ENCODE measurements at places on chromosomes 2 and 18.

- no peak for DNase-seq
Measured at GRCh38 chr2:235098736-235099494, 147.1 kb downstream of the SH3BP4 start.

- DNase-seq: no peak
Measured at GRCh38 chr2:120441351-120441700, 95.4 kb downstream of the INHBB start.

- DNase-seq: no peak
Measured at GRCh38 chr2:6818012-6818411, 47.7 kb downstream of the CMPK2 start.

DNA sequence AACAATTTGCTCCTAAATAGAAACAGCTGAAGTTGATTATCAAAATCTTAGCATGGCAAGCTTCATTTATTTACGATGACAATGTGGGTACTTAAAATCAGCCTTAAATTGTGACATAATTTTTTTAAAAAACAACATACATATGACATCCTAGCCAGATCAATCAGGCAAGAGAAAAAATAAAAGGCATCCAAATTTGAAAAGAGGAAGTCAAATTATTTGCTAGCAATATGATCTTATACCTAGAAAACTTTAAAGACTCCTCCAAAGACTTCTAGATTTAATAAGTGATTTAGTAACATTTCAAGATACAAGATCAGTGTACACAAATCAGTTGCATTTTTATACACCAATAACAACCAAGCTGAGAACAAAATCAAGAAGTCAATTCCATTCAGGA is 14.3 kb upstream of the PPP3R1 start:
- DNase-seq: no peak

DNA sequence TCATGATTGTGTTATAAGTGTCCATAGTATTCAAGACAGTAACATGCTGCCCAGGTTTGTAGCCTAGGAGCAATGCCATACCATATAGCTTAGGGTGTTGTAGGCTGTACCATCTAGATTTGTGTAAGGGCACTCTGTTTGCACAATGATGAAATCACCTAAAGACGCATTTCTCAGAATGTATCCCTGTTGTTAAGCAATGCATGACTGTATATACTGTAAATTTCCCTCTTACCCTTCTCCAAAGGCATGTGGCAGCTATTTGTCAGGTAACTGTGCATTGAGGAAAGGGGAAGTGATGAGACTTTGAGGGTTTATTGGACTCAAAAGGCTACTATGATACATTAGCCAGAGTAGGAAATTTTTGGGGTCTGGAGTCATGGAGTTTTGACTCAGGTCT is 180.8 kb downstream of the VAPA start:
- no peak for DNase-seq

- DNase-seq: no peak
Measured at GRCh38 chr2:182767578-182767977, 51.5 kb downstream of the DNAJC10 start.

- DNase-seq: no peak
Measured at GRCh38 chr2:55431982-55432627, 12.4 kb upstream of the CCDC88A start.

GRCh38 chr2:29317077-29317517 is 201.9 kb downstream of the CLIP4 start:
- DNase-seq: no peak

DNA sequence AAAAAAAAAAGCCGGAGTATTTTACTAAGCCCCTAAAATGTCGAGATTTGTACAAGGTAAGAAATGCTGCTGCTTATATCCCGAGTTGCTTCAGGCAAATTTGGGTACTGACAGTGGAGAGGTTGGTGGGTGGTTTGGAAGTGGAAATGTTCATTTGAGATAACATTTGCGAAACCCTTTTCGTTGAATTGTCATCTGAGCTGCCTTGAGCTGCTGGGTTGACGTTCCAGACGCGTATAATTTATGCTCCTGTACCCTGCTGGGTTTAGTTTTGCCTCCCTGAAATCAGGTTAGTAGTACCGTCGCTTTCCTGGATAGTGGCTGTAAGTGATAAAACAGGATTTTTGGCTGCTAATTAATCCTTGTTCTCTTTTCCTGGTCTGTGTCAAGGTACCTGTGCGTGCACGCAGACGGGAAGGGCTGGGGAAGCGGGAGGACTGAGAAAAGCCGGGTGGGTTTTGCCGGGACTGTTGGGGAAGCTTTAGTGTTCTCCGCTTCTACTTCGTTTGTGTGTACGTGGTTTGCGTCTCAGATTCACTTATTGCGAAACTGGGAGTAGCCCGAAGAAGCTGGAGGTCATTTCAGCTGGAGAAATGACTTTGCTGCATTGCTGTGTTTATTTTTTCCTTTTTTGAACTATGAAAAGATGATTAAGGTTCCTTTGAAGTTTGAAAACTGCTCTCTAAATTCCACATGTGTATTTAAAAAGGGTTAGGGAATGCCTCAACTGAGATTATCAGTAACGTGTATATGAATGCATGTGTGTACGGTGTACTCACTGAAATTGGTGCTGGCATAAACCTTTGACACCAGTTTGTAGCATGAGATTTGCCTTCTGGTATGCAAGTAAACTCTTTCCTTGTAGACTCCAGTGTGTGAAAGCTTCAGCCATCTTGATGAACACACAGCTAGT is 709 bp downstream of the UGP2 start:
- peak; percentile 61 for DNase-seq

DNA sequence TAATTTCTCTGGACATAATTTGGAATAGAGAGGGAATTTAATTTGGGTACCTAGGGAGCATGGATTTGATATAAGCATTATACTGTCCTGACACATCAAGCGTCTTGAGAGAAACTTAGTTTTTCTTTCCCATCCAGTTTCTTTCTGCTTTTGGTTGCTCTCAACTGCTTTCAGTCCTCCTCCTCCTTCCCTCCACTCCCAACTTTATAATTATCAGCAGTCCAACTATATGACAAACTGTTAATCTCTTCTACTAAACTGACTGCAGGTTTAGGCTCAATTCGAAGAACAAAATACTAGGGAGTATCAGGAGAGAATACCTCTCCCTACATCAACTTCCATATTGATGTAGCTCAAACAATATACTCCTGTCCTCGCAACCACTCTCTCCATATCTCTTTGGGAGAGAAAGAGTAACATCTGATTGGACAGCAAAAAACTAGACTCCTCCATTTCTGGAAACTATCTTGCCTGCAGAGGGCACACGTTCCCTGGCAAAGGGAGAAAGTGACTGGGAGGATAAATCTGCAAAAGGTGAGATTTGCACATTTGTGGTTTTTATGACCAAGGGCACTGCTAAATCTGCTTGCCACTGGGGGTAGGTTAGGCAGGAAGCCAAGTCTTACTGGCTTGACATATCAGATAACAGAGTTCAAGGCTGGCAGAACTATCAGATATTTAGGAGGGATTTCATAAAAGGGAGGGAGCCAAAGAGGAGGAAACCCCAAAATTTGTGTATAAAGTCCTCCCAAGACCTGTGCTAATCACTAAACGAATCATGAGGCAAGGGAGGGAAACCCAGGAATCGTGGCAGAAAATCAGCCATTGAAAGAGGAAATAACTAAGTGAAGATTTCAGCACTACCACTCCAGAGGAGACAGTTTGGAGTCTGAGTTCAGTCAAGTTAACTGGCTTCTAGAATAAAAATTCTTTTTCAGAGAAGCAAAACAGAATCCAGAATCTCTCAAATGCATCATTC is 40.0 kb downstream of the ICA1L start:
- no peak for DNase-seq

DNA sequence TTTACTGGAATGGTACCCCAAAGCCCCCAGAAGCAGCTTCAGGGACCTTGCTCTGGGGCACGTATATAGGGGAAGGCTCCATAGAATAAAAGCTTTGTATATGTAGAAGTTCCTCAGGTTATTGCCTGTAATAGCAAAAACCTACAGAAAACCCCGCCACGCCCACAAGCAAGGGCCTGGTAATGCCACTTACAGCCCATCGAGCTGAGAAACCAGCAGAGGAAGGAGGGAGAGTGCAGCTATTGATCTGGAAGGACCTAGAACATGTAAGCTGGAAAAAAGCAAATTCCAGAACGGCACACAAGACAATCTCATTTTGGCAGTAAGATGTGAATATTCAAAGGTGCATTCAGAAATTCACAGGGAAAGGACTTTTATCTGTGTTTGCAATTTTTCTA is 15.8 kb downstream of the HS1BP3 start:
- no peak for DNase-seq

All from AG09319 (cell line).